ENCODE measurements at places on chromosomes 3 and 15.

DNA sequence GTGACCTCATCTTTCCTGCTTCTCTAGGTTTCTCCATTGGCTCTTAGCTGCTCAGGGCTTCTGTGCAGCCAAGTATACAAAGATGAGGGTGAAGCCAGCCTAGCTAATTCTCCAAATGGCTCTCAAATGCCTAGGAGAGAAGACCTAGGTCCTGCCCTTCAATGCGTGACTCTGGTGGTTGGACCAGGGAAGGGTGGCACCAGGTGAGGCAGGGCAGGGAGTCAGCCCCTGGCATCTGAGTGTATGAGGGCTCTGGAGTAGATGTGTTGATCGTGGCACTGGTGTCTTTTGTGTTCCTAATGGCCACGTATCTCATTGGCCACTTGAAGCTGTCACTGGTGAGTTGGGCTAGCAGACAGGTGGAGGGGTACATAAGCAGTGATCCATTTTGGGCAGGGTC is 59.8 kb downstream of the PDIA5 start:
- no peak for DNase-seq

DNA sequence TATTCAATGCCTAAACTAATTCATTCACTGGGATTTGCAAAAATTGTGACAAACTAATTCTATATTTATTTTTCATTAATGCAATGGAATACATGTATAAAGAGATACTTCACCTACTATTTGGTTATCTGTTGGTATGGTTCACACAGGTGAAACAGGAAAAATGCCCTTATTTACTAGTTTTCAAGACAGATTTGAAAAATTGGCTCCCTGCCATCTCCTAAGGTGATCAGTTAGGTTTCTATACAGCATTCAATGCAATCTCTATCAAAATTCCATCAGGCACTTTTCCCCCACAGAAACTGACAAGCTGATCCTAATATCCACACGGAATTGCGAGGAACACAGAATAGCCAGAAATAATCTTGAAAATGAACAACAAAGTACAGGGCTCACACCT is 101.1 kb downstream of the DLG1 start:
- no peak for DNase-seq

DNA sequence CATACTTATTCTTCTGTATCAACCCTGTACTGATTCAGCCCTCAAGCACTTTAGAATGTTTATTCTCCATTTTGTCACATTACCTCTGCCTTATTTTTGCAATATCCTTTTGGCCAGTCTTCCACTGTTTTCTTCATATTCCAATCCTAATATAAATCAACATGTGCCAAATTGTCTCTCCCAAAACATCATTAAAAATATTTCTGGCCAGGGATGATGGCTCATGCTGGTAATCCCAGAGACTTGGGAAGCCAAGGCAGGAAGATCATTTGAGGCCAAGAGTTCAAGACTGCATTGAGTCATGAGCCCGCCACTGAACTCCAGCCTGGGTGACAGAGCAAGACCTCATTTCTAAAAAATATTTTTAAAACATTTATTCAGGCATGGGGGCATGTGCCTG is 641.4 kb upstream of the CBLB start:
- no peak for DNase-seq

DNA sequence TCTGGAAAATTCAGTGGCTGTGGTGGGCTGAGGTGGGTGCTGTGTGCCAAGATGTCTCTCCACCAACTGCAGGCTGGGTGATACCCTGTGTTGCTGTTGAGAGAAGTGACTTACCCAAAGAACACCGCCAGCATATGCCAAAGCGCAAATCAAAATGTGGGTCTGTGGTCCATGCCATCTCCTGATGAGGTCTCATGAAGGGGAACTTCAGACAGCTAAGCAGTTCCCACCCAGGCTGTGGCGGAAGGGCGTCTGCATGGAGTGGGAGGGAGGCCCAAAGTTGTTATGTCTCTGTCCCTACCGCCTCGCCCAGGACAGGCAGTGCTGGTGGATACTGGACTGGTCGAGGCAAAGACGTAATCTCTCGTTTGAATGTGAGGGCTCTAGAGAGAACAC is 70.9 kb upstream of the PLXNA1 start:
- no peak for DNase-seq

DNA sequence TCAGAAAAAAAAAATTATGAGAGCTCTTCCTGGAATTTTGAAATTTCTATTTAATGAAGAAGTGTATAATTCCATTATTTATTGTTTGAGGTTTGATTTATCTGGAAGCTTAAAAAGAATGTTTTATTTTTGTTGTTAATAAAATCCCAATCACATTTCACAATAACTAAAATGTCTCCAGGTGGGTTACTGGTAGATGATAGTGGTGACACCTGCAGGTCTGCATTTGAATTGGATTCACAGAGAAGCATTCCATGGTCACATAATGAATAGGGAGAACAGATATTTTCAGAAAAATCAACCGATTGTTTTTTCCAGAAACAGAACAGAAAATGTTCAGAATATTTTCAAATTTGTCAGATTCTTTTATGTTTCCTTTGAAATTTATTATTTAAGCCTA is 48.3 kb downstream of the ASB7 start:
- no peak for DNase-seq

DNA sequence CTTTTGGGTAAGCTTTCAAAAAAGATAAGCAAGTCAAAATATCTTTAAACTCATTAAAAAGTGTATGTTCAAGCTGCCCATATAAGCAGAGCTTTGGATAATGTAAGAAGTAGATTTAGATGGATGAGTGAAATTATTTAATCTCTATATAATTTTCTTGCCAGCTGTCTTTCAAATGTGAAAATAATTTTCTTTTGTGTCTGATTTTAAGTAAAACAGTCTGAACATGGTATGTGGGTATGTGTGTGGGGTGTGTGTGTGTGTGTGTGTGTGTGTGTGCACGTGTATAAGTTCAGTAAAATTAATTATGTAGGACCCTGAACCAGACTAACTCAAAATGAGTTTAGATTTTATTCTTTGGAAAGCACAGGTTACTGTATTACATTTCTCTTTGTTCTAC is 155.2 kb upstream of the CGNL1 start:
- DNase-seq: no peak

DNA sequence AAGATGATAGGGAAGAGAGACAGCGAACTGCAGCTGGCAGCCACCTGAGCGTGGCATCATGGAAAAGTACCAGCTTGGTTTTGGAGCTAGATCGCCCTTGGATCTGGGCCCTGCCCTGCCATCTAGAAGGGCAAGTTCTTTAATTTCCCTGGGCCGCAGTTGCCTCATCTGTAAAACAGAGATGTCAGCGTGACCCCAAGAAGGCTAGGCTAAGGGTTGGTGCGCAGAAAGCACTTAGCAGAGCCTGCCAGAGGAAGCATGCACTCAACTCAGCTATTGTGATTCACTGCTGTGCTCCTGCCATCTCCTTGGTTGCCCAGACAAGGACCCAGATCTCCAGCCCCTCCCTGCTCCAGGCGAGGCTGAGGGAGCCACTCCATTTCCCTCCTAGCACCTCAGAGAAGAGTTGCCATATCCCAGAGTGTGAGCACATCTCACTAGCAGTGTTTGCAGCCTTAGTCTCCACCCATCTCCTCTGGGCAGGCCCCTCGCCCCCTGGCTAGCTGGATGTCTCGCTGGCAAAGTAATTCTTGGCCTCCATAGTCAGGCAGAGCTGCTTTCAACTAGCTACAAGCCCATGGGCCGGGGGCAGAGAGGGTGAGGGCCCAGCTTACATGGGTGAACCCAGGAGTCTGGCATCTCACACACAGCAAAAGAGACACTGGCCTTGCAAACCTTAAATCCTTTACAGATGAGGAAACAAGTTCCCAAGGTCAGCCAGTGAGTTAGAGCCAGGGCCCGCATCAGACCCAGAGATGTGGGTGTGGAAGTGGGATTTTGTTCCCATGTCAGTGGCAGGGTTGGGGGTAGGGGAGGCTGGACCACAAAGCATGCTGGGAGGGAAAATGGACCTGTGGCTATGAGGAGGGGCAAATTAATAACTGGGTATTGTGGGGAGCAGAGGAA is 280.7 kb upstream of the TLE3 start:
- no peak for DNase-seq

GRCh38 chr3:69063636-69064035 is 11.5 kb upstream of the TMF1 start:
- DNase-seq: no peak

DNA sequence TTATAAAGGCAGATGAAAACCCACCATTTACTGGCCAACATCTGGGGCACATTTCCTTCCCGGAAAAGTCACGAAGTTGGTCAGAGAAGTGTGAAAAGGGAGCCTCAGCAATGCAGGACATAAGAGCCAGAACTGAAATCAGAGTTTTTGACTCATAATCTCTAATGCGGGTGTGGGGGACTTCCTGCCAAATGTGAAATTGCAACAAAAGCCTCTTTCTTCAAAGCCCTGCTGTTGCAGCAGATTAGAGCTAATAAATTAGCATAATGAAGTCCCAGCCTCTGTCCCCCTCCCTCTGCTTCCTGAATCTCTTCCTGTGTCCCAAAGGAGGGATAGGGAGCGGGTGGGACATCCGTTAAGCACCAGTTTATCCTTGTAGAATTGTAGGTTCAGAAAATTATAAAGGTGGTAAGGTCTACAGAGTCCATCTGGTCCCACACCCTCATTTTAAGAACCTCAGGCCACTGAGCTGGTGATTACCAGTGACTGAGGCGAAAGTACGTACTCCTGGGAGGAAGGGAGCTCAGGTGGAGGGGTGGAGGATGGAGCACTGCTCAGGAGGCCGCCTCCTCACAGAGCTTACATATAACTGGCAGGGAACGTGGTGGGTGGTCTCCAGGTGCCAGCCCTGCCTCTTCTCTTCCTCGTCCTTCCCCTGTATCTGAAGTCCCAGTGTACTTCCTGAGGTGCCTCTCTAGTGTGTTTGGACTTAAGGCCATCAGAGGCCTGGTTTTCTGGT is 35.0 kb downstream of the ST6GAL1 start:
- DNase-seq: no peak

DNA sequence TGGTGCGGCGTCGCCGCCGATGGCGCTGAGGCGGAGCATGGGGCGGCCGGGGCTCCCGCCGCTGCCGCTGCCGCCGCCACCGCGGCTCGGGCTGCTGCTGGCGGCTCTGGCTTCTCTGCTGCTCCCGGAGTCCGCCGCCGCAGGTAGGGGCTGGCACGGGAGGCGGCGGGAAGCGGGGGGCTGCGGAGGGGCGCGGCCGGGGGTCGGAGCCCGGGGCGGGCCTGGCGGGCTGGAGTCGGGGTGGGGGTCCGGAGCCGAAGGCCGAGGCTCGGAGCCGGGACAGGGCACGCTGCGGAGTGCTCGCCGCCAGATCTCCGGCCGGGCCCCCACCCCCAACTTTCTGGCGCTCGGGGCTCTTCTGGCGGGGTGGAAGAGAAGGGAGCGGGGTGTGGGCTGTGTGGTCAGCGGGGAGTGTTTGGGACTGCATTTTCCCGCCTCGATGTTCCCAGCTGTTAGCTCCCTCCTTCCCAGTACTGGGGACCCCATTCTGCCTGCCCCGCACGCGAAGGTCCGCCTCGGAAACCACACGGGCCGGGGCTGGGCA is 299 bp downstream of the TYRO3 start:
- no peak for DNase-seq

DNA sequence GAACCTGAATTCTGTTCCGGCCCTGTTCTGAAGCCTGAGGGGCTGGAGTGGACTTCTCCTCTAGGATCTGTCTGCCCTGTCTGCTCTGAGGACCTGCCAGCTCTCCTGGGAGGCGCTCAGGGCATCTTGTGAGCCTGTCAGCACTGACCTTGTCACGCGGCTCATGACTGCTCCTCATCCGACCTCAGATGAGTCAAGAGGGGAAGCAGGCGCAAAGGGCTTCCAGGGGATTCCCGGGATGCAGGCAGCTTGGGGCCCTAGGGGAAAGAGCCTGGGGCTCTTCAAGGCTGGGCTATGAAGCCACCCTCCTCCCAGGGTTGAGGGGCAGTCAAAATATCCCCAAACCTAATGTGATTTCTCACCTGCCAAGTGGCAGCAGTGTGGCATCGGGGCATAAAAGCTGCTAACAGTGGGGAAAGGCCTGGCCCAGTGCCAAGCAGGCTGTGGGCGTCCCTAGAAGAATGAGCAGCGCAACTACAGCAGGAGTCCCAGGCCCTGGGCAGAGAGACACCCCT is 27.6 kb upstream of the ANKDD1A start:
- DNase-seq: no peak

- no peak for DNase-seq
Measured at GRCh38 chr15:52164631-52165265, 26.4 kb downstream of the GNB5 start.

DNA sequence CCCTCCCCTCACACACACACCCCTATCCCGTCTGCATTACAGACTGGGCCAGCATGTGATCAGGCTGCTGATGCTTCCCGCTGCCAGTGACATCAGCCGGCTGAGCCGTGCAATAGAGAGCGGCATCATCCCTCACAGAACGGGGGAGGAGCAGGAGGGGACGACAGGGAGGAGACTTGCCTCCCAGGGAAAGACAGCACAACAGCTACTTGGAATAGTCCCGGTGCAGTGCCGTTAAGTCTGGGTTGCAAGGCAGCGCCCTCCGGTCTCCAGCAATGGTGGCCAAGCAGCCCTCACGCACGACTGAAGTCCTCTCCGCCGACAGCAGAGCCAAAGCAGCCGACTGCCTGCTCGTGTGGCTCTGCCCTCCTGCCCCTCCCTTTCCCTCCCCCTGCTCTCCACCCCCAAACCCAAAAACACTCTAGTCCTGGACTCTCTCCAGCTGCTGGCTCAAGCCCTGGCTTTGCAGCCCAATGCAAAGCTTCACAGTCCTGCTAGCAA is 31.5 kb upstream of the RPS17 start:
- no peak for DNase-seq

DNA sequence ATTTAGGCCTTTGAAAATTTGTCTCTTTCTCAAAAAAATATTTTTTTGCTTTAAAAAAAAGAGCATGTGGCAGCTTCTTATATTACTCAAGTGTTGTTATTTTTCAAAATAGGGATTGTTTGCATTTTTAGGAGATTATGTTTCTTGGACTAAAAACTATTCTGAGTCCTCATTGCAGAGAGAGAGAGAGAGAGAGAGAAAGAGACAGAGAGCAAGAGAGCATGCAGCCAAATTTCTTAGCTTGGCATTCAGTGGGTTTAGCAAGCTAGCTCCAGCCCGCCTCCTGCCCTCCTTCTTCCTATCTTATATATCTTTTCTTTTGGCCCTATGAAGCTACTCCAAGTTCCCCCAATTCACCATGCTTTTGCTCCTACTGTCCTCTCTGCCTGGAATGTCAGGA is 55.7 kb downstream of the CEMIP start:
- no peak for DNase-seq

DNA sequence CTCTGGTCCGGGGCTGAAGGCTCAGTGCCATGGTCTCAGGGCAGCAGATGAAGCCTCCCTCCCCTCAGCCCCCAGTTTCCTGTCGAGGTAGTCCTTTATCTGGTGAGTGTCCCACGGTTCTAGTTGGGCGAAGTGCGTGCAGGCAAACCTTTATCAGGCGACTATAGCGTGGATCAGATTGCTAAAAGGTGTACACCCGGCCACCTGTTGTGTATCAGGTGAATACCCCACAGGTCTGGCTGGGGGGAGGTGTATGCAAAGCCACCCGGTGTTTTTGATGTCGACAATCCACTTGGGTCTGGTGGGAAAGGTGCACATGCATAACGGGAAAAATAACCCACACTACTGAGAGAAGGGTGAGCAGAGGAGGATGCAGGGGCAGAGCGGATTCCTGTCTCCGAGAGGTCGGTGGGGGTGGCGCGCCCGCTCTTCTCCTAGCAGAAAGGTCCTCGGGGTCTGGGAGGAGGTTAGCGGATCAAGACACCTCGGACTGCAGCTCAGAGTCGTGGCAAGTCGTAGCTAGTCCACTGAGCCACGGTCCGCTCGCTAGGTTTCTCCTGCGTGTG is 507 bp downstream of the SLC12A6 start:
- DNase-seq: no peak

- DNase-seq: no peak
Measured at GRCh38 chr3:57953576-57953975, 54.6 kb upstream of the FLNB start.

Measured in NCI-H1417 treated with DMSO at 0.1 percent for 48 hours (cell line).